ENCODE measurements at places on chromosomes 5 and 9.

GRCh38 chr5:73631500-73631899, 5.5 kb downstream of the ARHGEF28 start:
- no peak for DNase-seq

DNA sequence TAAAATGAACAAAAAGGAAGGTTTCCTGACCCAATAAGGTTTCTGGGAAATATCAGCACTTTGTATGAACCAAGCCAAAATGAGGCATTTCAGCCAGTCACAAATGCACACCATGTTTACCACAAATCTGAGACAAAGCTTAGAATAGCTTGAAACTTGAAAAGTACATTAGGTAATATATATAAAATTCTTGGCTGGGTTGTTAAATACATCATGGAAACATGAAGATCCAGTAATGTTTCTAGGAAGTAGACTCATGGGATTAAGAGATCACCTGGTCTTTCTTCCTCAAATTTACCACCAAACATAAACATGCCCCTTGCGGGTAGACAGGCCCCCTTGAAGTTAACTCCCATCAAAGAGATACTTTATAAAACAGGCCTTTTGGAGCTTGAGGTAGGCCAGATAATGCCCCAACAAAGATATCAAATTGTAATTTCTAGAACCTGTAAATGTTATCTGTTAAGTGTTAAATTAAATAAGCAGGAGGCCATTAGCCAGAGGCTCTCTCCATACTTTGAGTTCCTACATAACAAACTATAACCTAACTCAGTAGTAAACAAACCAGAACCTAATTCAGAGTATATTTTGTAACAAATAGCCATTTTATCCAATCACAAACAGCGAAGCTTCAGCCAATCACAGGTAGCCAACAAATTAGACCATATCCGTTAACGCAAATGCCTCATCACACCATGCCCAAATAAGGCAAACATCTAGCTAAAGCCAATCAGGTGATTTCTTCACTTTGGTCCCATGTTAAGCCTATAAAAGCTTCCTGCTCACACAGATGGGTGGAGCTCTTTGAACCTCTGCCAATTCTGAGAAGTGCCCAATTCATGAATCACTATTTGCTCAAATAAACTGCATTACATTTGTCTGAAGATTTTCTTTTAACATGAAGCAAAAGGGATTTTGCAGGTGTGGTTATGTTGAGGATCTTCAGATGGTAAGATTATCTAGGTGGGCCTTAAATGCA, 127.9 kb upstream of the TARS1 start:
- no peak for DNase-seq

GRCh38 chr5:89095341-89095740, 212.4 kb upstream of the MEF2C start:
- DNase-seq: no peak

- DNase-seq: no peak
These were observed 60.5 kb downstream of the CDC42SE2 start for GRCh38 chr5:131324303-131324702.

- no peak for DNase-seq
These were observed 833.0 kb upstream of the COX7C start for GRCh38 chr5:85784746-85785145.

DNA sequence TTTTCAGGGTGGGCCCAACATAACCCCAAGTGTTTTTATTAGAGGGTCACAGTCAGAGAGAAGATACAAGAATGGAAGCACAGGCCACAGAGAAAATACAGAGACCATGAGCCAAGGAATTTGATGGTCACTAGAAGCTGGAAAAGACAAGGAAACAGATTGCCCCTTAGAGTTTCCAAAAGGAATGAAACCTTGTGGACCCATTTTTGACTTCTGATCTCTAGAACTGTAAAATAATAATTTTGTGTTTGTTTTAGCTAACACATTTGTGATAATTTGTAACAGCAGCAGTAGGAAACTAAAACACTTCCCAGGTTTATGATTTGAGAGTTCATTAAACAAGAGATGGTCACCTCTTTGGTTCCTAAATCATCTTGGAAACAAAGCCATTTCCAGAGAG, 21.8 kb downstream of the CDKN2A start:
- DNase-seq: no peak

- no peak for DNase-seq
These were observed 279.6 kb downstream of the ARRDC3 start for GRCh38 chr5:91103353-91104061.

DNA sequence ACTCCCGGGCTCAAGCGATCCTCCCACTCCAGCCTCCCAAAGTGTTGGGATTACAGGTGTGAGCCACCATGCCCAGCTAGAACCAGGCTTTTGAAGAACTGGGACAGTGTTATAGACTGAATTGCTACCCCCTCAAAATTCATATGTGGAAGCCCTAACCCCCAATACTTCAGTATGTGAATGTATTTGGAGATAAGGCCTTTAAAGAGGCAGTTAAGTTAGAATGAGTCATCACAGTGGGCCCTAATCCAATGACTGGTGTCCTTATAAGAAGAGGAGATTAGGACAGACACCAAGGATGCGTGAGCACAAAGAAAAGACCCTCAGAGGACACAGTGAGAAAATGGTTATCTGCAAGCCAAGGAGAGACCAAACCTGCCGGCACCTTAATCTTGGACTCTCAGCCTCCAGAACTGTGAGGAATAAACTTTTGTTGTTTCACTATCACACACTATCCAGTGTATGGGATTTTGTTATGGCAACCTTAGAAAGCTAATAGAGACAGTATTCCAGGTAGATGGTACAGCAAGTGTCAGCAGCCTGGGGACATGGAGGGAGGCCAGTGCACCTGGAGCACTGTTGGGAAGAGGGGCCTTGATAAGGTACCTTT, 31.4 kb upstream of the ERGIC1 start:
- no peak for DNase-seq

- DNase-seq: no peak
These were observed 39.0 kb upstream of the ZFYVE16 start for GRCh38 chr5:80368661-80369480.

DNA sequence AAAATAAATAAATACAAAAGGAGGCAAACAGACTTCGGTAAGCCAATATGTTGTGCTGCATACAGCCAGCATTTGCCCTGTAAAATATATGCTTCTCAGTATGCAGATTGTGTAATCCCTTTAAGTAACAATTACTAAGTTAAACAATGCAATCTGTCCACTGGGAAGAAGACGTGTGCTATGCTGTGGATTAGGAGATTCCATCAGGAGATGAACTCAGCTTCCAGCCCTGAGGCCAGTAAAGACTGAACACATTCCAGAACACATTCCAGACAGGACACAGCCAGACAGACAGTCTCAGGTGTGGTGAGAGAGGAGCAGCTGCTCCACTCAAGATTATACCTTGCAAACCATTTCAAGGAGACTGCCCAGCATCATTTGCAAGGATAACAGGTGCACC, 97.8 kb downstream of the MPDZ start:
- DNase-seq: no peak

DNA sequence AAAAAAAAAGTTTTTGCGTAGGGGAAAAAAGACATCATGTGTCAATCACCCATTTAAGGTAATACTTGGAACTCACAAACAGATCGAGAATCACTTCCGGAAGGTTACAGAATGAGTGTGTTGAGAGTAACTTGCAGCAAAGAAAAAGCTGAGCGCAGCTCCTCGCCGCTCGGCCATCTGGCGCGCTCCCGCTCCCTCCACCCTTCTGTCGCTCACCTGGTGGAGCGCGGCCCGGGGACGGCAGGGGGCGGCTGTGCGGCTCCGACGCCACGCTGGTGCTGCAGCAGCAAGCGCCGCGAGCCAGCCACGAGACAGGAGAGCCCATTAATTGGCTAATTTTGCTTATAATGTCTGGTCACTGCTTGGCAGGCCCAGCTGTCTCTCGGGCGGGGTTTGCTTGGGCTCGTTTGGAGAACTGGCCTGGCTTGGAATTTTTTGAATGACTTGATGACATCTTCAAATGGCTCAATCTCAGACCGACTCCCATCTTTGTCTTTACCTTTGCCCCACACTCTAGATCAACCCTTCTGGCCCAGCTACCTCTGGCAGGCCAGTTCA, 601.8 kb downstream of the CCDC171 start:
- no peak for DNase-seq

DNA sequence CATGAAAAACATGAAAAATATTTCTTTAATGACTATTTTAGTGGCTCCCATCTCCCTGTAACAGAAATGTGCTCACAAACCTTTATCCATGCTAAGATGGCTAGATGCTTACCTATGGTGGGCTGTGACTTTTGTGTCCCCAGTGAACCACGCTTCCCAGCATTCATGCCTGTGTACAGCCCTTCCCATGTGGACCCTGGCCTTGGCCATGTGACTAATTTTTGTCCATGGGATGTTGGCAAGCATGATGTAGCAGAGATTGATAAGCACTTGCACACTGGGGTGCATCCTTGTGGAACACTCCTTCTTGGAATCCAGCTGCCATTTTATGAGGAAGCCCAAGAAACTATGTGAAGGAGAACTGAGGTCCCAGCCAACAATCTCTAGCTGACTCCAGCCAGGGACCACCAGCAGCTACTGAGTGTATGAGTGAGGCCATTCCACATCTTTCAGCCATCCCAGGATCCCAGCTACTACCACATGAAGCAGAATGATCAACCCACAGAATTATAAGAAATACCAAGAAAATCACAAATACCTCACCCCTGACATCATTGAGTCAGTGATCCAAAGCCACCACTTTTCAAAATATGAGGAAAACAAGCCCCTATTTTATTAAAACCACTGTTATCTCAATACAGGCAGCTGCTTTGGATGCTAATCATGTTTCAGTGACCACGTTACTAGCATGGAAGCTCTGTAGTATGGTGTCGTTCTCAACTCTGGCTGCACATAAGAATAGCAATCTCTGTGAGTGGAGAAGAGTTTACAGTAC, 16.1 kb upstream of the RAI14 start:
- no peak for DNase-seq

DNA sequence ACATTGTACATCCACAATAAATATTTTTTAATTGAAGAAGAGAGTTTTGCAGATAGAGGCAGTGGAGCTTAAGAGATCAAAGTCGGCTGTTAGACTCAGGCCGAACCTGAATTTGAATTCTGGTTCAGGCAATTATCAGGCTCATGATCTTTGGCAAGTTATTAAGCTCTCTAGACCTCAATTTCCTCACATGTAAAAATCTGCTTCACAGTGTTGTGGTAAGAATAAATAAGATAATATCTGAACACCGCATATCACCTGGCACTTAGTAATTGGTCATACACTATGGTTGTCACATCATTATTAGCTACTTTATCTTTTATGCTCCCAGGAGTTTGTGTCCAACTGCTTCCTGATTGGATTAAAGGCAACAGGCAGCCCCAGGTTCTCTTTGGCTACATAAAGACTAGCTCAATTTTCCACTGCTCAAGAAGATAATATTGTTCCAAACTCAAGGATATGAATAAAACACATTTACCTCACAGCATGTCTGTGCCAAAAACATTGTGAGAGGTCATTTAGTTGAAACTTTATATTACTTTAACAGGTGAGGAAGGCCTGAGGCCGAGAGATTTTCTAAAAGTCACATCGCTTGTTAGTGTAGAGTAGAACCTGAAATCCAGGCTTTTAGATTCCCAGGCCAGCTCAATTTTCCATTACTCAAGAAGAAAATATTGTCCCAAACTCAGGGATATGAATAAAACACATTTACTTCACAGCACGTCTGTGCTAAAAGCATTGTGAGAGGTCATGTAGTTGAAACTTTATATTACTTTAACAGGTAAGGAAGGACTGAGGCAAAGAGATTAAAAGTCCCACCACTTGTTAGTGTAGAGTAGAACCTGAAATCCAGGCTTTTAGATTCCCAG, 289.2 kb upstream of the PTGER4 start:
- DNase-seq: no peak

DNA sequence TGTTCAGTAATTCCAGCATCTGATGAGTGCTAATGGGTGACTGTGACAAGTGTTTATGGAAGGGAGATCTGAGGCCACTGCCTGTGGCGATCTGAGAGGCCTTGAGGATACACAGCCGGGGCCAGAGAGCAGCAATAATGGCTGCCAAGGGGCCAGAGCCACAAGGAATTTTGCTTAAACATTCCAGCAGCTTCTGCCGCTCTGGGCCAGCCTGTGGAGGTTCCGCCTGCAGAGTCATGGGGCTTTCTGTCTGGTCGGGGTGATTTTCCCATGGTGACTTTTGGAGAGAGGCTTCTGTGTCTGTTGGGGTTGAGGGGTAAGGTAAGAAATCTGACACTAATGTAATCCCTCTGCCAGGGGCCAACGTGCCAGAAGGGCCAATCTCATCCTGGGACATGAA, 353.5 kb downstream of the ADAMTS6 start:
- DNase-seq: no peak

DNA sequence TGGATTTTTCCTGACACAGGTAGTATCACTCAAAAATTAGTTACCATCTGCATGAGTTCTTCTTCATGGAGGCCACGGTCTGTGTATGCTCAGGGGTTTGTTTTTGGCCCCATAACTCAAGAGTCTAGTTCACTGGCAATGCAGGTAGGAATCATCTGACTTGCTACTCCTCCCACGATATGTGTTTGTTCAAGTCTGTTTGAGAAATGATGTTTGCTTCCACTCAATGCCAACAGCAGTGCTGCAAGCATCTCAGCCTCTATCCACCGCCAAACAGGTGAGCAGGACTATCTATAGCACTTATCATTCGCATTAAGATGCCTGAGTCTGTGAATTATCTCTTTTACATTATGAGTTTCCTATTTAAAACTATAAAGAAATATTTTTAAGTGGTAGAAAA, 264.8 kb upstream of the PTGER4 start:
- DNase-seq: no peak

GRCh38 chr9:13295556-13295955, 16.1 kb upstream of the MPDZ start:
- DNase-seq: no peak

- no peak for DNase-seq
These were observed 241.0 kb downstream of the AOPEP start for GRCh38 chr9:94967482-94967881.

DNA sequence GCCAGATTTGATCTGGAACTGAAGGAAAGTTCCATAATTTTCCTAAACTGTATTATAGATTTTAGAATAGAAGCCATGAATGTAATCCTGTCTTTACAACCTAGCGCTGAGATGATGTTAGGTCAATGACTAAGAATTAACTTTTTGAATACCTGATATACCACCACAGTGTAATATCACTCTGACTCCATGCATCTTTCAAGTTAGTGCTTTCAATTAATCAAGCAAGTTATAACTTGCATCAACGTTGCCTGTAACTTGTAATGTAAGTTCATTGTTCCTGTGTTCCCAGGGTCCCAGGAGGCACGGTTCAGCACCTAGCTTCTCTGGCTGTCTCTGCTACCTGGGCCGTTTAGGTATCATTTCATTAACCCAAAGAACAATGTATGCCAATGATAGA, 139.3 kb downstream of the CSNK1G3 start:
- no peak for DNase-seq

GRCh38 chr9:93616044-93616443, 39.7 kb downstream of the PHF2 start:
- DNase-seq: no peak
